ENCODE measurements at places on chromosomes 7 and 10. TPM values are rescaled to one million over a fixed set of nuclear protein-coding genes. Genes with fewer than 3 reads are reported as not detected.

Gene AKAP9
- total RNA-seq: 34.5 TPM

Gene LIPA
- total RNA-seq: 20.8 TPM

Gene CDC14C
- not detected for total RNA-seq

Gene MLXIPL
- total RNA-seq: under 0.01 TPM

Gene THNSL1
- total RNA-seq: 5.0 TPM

Gene GFRA1
- under 0.01 TPM for total RNA-seq

Gene PON3
- total RNA-seq: 0.64 TPM

Gene TBXAS1
- total RNA-seq: 0.26 TPM

Gene COL26A1
- total RNA-seq: not detected

Gene FAM20C
- total RNA-seq: 2.4 TPM

Gene IL6
- 0.53 TPM for total RNA-seq

Gene ELOVL3
- not detected for total RNA-seq

Gene NYAP1
- total RNA-seq: under 0.01 TPM

Gene DENND10
- 67.3 TPM for total RNA-seq

Gene STEAP1
- total RNA-seq: 12.7 TPM

Gene CYP3A4
- total RNA-seq: not detected

Gene TMEM196
- total RNA-seq: not detected

Gene NEUROG3
- not detected for total RNA-seq

Measured in bronchial epithelial cell (primary cell).